Suppressor macrophage (primary cell): ENCODE measurements at places on chromosomes 13 and 19.

- peak; percentile 17 for DNase-seq
These were observed 134.0 kb downstream of the MAB21L1 start for GRCh38 chr13:35342440-35342839.

DNA sequence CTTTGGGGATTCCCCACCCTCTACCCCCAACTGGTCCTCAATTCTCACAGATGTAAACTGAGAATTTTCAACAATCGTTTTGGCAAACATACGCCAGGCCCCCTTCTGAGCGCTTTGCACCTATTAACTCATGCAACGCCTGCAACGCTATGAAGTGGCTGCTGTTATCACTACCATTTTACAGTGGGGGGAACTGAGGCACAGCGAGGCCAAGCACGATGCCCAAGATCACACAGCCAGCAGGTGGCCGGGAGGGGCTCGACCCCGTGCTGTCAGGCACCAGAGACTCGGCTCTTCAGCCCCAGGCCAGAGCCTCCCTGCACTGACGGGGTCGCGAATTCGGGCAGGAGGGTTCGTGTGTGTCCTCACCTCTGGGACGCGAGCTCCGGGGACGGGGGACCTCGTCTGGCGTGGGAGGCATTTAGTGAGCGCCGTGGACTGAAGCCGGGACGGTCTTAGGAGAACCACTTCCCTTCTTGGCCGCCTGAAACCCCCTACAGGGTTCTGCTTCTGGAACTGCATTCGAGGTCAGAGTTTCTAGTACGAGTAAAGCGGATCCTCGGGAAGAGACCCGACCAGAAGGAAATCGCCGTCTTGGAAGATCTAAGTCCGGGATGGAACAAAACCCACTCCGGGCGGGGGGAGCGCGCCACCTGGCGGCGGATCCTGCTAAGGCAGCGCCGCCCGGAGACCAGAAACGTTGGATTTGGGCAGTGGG is 21.0 kb downstream of the ZNF114 start:
- peak; percentile 63 for DNase-seq

GRCh38 chr13:101026736-101027398 is 352.3 kb upstream of the TMTC4 start:
- DNase-seq: no peak

- no peak for DNase-seq
These were observed 249.9 kb downstream of the COL4A1 start for GRCh38 chr13:110057052-110057451.

DNA sequence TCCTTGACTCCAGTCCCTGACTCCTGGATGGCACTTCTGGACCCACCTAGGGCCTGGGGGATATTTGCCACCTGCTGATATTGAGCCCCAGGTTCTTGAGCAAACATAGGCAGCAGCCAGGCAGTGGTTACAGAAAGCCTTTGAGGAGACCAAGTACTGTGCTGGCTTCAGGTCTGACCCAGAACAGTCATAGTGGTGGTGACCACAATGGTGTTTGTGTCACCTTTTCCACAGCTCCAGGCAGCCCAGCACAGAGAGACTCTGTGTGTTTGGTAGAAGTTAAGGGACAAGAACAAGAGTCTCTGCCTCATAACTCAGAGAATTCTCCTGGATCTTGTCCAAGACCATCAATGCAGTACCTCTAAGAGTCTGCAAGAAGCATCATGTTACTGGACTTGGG is 14.6 kb upstream of the CLC start:
- DNase-seq: no peak

GRCh38 chr19:46753420-46754155 is 7.3 kb upstream of the STRN4 start:
- peak; percentile 73 for DNase-seq

- DNase-seq: no peak
These were observed 111.7 kb upstream of the SLITRK6 start for GRCh38 chr13:85910962-85911361.

- DNase-seq: no peak
These were observed 25.7 kb upstream of the VSTM2B start for GRCh38 chr19:29499921-29500590.

- no peak for DNase-seq
These were observed 6.3 kb downstream of the SERP2 start for GRCh38 chr13:44379885-44380284.

DNA sequence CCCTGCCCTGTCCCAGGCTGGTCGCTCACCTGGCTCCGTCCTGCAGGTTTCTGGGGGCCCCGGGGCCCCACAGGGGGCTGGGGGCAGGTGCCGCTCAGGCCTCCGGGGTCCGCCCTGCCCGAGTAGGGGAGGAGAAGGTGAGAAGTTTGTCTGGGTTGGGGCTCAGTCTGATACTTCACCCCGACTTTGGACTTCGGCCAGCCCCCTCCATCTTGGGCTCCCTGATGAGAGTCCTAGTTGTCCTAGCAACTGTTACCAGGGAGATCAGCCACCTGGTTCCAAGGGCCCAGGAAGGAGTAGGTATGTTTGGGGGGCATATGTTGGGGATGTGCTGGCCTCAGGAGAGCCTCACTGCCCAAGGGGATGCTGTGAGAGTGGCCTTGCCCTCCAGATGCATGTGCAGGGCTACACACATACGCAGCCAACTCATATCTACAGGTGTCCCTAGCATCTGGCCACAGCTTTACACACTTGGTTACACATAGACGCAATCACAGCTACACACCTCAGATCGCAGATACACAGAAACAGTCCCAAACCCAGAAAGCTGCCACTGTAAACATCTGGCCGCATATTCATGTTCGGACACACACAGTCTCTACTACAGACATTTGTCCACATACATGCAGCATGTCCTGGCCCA is 3.4 kb downstream of the NUMBL start:
- DNase-seq: no peak

DNA sequence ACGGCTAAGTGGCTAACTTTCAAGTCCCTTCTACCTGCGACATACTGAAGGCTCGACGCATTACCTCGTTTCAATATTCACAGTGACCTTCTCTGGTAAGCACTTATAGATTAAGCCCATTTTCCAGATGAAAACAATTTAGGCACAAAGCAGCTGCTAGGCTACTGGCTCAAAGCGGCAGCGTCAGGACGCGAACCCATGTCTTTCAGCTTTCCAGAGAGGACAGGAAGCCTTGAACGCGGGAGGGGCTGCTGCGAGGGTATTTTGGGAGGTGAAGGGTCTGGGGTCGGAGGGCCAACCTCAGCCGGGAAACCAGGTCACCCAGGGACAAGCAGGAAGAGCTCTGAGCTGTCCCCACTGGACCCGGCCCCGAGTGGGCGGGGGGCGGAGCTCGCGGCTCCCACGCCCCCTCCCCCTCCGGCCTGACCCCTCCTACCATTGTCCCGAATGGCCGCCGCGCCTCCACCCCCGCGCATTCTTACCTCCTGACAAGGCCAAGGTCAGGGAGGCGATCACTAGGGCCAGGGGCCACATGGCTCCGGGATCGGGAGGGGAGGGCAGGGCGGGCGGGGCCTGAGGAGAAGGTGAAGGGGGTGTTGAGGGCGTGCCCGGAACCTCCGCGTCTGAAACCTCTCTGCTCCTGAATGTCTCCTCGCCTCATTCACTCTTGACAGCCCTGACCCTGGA is at the start of gene KLK13:
KLK13 (minus strand) TSS at position 559 of the 687 bp plus-strand sequence; CDS start at position 534, 25 bp downstream.
- DNase-seq: peak; percentile 33

GRCh38 chr13:50543141-50543540 is 300.4 kb downstream of the DLEU7 start:
- no peak for DNase-seq
